ENCODE measurements at places on chromosomes 5 and 9.

GRCh38 chr5:176601901-176602482 lies 8.0 kb downstream of the GPRIN1 start:
- DNase-seq = no peak

DNA sequence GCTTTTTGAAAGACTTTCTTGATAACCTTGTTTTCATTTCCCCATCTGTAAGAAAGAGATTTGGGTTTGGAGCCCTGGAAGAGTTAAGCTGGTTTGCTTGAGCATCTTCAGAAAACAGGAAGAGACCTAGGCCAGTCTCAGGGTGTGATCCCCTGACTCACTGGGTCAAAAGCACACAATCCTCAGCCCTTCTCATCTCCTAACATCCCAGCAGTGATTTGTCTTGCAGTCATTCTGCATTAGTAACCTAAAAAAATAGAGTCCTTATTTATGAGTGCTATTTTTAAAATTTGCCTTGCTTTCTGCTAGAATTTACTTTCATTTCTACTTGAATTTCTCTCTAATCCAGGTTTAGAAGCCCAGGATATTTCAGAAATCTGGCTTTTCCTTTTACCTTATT lies 16.4 kb upstream of the ARSB start:
- DNase-seq = no peak

DNA sequence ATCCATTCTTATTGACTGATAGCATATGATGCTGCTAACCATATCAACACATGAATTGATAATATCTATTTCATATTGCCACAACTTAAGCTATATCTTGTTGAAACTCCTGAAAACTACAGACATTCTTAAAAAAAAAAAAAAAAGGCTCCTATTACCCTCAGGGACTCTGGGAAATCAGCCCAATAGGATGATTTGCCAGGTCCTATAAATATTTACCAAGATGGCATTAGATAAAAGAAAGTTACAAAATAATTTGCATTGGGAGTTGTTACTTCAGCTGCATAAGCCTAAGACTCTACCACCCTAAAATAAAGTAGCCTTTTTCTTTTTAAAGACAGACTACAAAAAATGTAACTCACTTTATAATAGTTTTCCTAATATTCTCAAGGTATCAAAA lies 84.4 kb downstream of the CDO1 start:
- DNase-seq = no peak

- DNase-seq = no peak
These were observed 53.8 kb downstream of the ABHD17B start for GRCh38 chr9:71857159-71857558.

- DNase-seq = no peak
These were observed 2.2 kb upstream of the CANX start for GRCh38 chr5:179696603-179697002.

DNA sequence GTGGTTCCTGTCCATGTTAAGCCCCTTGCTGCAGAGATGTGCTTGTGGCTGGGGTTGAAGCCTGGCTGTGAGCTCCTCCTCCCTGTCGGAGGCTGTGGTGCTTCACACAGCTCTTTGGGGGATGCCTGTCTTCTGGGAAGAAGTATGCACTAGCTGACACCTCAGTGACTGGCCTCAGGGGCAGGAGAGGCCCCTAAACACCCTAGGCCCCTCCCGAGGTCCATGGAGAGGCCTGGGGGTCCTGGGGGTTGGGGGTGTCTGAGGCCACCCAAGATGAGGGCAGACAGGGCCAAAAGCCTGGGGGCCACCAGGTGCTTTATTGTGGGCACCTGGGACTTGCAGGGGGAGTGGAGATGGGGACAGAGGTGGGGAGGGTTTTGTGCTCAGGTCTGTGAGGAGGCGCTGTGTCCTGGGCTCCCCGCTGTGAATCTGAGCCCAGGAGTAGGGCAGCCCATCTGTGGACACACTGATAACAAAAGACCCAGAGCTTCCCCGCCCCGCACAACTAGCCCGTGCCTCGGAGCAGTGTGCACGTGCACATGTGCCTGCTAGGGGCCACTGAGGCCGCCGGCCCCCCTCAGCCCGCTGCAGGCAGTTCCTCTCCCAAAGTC lies 92.0 kb downstream of the PHF2 start:
- DNase-seq = no peak

- no peak for DNase-seq
These were observed 3.7 kb upstream of the GNPDA1 start for GRCh38 chr5:142016556-142016955.

DNA sequence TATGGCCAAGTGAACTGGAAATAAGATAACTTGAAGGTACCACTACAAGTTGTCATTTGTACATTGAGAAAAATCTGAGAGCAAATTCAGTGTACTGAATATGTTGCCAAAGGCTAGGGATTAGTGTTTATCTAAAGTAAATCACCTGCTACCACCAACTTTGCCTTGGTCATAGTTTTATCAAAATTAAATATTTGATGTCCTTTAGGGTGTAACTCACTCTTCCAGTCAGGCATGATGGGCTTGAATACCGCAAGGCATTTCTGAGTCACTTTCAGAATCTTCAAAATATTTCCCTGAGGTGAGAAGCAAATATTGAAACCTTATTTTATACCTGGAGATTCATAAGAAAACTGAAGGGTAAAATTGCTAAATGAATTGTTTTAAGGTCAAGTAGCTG lies 1338.6 kb upstream of the ACO1 start:
- no peak for DNase-seq

- DNase-seq = no peak
These were observed 476.5 kb downstream of the SPATA31A7 start for GRCh38 chr9:61666310-61666709.

Data from CD4-positive, alpha-beta T cell treated with Interleukin-6 at 100 ng/mL for 8 hours (primary cell).